ENCODE measurements at places on chromosomes 5 and 9. TPM values are rescaled to one million over a fixed set of nuclear protein-coding genes. Genes with fewer than 3 reads are reported as not detected.

DNA sequence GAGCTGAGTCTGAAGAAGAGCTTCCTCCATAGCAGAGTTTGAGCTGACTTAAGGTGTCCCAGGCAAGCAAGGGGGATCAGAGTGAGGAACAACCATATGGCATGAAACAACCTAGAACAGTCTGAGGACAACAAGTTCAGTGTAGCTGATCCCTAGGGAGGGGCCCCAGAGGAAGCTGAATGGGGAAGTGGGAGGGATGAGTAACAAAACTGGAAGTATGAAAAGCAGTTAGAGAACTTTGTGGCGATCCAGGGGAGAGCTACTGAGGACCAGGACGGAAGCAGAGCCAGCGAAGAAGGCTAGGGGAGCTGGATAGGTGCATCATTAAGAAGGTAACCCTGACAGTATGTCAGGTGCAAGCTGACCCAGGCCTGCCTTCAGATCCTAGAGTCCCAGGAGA is 580.8 kb downstream of the BNC2 start:
- no peaks in the 10 kb centered on the region for H3K4me1 ChIP-seq
- H3K27me3 ChIP-seq = no peaks in the 10 kb centered on the region
- H3K36me3 ChIP-seq = no peaks in the 10 kb centered on the region

- no peak overlapping the region for H3K27ac ChIP-seq
- no peak overlapping the region for H3K4me3 ChIP-seq
- DNase-seq = no peak
- no peaks in the 10 kb centered on the region for H3K36me3 ChIP-seq
- H3K4me1 ChIP-seq = no peaks in the 10 kb centered on the region
- H3K27me3 ChIP-seq = no peaks in the 10 kb centered on the region
Observed at GRCh38 chr5:153551537-153552079, 61.1 kb downstream of the GRIA1 start.

DNA sequence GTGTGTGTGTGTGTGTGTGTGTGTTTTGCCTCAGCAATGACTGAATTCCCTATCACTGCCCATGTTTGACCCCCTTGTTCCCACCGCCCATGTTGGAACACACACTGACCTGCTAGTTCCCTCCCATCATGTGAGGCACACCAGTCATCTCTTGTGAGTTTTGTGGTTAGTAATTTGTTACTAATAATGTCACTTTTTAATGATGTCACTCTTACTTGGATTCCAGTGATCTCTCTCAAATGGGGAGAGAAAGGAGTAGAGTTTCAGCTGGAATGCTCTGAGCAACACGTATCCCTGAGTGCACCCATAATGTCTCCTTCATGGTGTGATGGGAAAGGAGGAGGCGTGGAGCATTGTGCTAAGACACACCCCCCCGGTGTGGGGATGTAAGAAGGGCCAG is 172.6 kb downstream of the SH3GL2 start:
- DNase-seq = no peak
- H3K27me3 ChIP-seq = no peaks in the 10 kb centered on the region
- no peaks in the 10 kb centered on the region for H3K4me1 ChIP-seq
- H3K27ac ChIP-seq = no peak overlapping the region
- H3K4me3 ChIP-seq = no peak overlapping the region

DNA sequence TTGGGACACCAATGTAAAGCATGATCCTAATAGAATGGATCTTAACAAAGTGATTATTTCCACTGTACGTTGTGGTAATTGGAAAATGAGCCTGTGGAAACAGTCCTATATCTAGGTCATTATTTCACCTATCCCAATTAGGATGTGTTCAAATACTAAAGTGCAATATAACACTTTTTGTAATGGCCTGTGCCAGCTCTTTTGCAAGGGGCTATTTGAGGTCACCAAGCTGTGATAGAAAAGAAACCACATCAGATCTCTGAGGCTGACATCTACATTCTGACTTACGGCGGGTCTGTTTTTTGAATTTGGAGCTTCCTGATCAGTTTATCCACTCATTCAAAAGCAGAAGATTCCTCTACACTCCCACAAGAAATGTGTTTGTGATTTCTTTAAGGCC is 150.0 kb downstream of the TLE1 start:
- H3K36me3 ChIP-seq = no peaks in the 10 kb centered on the region
- no peak for DNase-seq
- H3K27ac ChIP-seq = no peak overlapping the region
- H3K4me1 ChIP-seq = no peaks in the 10 kb centered on the region

C9orf43 gene
- polyA plus RNA-seq = 109 TPM
